Uterus (tissue), 4 donors: ENCODE measurements at places on chromosomes 5 and 9.

- DNase-seq = no peak
Observed at GRCh38 chr5:152144030-152144429, 219.4 kb upstream of the GLRA1 start.

DNA sequence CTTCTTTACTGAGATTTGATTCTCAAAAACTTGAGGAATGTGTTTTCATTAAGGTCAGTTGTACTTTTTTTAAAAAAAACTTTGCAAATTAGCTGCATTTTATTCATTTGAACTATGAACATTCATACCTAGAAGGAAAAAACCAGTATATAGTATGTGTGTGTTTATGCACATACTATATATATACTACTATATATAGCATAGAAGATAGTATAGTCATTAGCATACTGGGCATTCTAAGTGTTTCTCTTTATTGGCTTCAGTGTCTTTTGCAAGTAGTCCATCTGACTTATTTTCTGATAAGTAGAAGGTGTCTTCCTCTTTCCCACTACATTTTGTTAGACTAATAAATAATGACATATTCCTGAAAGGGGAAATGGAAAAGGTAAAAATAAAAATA lies 33.0 kb downstream of the ELOVL7 start:
- DNase-seq = no peak

- no peak for DNase-seq
Observed at GRCh38 chr5:14729448-14730385, 65.2 kb downstream of the OTULIN start.

- DNase-seq = no peak
Observed at GRCh38 chr9:108550106-108550505, 305.7 kb downstream of the ACTL7B start.

GRCh38 chr9:10753474-10753873 lies 140.7 kb upstream of the PTPRD start:
- no peak for DNase-seq

- no peak for DNase-seq
Observed at GRCh38 chr5:173719731-173720082, 103.3 kb upstream of the BOD1 start.

- DNase-seq = peak; percentile 36
Observed at GRCh38 chr9:96317335-96317980, 15.5 kb upstream of the HSD17B3 start.

DNA sequence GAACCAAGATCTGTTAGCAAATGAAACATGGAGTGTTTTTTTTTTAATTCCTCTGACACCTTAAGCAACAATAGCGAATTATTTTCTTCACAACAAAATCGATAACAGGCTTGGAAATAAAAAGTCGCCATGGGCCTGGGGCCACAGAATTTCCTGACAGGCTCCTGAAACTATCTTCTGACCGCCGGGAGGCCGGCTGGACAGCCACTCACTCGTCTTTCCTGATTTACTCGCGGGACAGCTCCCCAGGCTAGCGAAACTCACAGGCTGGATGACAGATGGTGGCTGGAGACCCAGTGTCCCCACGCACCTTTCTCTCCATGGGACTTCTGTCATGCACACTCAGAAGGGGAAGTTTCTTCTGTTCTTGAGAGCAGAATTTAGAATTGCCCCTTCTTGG lies 143.3 kb upstream of the IRX2 start:
- no peak for DNase-seq

DNA sequence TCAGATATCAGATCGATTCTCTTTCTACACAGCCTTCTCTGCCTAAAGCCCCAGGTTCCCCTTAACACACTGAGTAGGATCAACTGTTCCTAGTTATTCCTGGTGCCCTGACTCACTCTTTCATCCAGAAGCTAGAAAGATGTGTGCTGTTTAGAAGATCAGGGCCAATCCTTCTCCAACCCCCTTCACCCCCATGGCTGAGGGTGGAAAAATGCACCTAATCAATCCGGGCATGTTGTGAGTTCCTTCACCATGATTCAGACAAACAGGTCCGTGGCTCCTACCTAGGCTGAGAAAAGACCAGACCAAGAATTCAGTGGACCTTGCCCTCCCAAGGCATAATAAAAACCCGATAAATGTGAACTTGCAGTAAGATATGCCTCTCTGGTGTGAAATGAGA lies 85.4 kb upstream of the EQTN start:
- no peak for DNase-seq

GRCh38 chr5:82165740-82166530 lies 112.2 kb downstream of the RPS23 start:
- peak; percentile 89 for DNase-seq

DNA sequence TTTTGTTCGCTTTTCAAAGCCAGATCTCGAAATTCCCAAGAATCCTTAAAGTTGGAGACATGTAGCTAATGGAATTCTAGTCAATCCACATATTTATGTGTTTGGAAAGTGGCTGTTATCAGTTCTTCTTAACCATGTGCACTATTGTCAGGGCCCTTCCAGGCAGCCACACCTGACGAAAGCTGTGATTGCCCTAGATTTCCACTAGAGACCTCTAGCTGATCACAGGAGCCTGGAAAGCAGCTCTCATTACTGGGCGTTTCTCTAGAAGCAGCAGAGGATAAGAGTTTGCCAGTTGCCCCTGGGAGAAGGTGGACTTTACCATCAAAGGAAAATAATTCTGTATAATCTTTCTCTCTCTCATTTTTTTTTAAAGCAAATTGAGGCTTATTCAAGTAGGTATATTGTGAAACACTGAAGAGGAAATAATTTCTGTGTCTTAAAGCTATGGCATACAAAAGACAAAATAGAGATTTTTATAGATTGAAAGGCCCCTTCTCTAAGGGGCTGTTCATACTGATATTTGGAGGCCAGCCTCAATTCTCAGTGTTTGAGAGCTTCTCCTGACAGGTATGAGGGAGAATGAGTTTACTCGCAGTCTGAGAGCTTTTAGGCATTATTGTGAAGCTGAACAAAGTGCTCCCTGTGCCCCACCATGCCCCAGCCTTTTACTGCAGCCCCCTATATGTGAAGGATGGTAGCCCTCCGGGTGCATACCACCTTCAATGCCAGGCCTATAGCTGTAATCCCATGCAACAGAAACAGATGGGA lies 405.4 kb upstream of the ACTBL2 start:
- DNase-seq = peak; percentile 20

DNA sequence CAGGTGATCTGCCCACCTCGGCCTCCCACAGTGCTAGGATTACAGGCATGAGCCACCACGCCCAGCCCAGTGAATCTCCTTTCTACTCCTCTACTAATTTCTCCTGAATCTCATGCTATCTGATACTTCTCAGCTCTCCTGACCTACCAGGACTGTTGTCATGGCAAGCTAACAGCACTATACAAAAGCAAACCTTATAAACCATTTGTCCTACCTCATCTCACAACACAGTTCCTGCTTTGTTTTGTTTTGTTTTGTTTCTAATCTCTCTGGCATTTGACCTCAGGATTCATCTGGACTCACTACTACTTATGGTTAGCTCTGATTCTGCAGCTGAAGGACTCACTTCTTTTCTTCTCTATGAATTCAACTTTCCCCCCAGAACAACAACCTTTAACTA lies 734.8 kb downstream of the TLE1 start:
- no peak for DNase-seq

DNA sequence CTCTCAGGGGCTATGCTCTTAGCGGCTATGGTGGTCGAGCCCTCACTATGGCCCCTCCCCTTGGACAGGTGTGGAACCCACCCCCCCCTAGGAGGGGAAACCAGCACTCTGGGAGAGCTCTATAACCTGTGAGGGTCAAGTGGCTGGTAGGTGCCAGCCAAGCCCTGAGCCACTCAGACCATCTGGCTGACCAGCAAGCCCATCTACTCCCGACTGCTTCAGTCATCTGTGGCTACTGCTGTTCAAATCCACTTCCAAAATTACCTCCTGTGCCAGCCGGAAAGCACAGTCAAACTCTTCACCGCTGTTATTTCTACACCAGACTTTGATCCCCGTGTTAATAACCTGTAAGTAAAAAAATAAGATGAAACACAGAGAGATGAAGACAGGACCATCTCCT lies 28.5 kb downstream of the NSUN2 start:
- no peak for DNase-seq

DNA sequence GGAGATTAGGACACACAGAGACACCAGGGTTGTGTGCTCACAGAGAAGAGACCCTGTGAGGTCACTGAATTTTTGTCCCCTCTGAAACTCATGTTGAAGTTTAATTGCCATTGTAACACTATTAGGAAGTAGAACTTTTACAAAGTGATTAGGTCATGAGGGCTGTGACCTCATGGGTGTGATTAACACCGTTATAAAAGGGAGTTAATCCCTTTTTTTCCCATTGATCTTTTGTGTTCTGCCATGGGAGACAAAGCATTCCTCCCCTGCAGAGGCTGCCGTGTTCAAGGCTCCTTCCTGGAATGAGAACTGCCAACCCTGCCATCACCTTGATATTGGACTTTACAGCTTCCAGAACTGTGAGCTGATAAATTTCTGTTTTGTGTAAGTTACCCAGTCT lies 221.0 kb downstream of the ADCY2 start:
- DNase-seq = no peak

DNA sequence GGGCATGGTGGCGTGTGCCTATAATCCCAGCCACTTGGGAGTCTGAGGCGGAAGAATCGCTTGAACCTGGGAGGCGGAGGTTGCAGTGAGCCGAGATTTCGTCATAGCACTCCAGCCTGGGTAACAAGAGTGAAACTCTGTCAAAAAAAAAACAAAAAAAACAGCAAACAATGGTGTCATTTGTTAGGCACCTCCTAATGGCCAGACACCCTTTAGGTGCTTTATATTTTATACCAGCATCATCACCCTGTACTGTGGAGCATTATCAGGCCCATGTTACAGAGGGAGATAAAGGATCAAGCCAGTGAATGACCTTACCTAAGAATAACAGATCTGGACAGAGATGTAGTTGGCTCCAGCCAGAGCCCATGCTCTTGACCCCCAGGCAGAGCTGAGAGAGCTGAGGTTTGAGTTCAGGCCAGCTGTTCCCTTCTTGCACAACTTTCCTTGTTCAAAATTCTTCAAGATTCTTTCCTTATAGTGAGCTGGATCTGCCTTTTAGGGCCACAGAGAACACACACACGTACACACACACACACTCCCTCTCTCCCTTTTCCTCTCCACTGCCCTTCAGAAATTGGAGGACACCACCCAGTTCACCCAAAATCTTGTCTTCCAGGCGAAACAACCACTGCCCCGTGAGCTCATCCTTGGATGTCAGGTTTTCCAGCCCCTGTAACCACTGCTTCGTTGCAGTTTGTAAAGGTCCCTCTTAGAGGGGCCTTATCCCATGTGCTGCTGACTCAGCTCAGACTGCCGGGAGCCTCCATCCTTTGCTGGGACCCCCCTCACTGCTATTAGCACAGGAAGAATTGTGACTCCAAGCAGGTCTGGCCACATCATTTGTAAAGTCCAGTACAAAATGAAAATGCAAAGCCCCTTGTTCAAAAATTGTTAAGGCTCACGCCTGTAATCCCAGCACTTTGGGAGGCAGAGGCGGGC lies 10.4 kb upstream of the PTGES start:
- peak; percentile 68 for DNase-seq

- DNase-seq = no peak
Observed at GRCh38 chr5:122516432-122516743, 204.4 kb downstream of the SNCAIP start.

GRCh38 chr5:19928562-19929421 lies 59.2 kb downstream of the CDH18 start:
- no peak for DNase-seq

DNA sequence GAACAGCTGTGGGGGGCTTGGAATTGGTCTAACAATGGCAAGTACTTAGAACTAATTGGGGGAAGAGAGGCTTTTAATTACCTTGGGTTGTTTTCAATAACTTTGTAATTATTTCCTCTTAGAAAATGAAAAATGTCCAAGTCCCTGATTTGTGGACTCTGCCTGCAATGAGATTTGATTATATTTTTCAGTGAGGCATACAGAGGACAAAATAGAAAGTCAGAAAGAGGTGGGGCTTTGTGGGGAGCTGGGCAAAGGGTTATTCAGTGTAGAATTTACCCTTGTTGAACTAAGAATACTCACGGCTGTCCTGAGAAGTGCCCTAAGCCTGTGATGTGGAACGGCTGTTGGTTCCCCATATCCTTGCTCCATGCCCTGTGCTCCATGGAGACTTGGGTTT lies 153.0 kb downstream of the ICE1 start:
- no peak for DNase-seq

DNA sequence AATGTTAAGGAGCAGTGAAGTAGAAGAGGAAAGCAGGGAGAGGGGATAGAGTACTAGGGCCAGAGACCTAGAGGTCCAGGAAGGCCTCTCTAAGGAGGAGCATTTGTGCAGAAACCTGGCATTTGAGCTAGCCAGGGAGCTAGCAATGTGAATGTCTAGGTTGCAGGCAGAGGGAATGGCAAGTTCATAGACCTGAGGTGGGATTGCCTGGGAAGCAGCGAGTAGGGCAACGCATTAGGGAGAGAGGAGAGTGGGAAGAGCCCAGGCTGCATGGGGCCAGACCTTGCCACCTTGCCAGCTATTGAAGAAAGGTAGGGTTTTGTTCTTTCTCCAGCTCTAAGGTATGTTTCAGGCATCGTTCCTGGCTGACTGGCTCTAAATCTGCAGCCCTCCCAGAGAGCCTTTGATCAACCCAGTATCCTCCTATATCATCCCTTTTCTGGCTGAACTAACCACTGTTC lies 54.0 kb downstream of the SLC22A5 start:
- DNase-seq = no peak

GRCh38 chr5:180522330-180522729 lies 28.2 kb downstream of the CNOT6 start:
- no peak for DNase-seq

DNA sequence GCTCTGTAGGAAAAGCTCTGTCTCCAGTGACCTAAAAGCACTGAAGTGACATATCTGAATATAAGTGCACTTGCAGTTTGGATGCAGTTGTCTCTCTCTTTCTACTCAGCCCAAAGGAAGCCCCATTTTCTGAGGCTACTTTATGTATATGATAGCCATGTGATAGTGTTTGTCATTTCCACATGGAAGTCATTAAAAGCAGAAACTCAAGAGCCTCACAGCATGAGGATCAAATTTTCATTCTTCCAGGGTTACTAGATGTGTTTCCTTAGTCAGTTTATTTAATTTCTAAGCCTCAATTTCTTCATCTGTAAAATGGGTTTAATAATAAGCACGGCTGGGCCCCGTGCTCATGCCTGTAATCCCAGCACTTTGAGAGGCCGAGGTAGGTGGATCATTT lies 36.7 kb downstream of the RNF44 start:
- no peak for DNase-seq

GRCh38 chr9:113620377-113621161 lies 157.0 kb downstream of the RGS3 start:
- peak; percentile 88 for DNase-seq

- no peak for DNase-seq
Observed at GRCh38 chr5:134175921-134176510, 734 bp downstream of the SKP1 start.

GRCh38 chr9:15116130-15116580 lies 190.9 kb downstream of the TTC39B start:
- no peak for DNase-seq
